ENCODE measurements at places on chromosomes 2 and 18.

- peak; percentile 75 for DNase-seq
These were observed at the start of gene ASXL3 for GRCh38 chr18:33577685-33578517. TSS of gene ASXL3 (plus strand) at chr18:33578219. CDS start at chr18:33578632, 413 bp downstream.

GRCh38 chr2:36616947-36617346, 19.0 kb upstream of the FEZ2 start:
- no peak for DNase-seq

GRCh38 chr2:107738266-107738665, 88.4 kb upstream of the RGPD4 start:
- no peak for DNase-seq

DNA sequence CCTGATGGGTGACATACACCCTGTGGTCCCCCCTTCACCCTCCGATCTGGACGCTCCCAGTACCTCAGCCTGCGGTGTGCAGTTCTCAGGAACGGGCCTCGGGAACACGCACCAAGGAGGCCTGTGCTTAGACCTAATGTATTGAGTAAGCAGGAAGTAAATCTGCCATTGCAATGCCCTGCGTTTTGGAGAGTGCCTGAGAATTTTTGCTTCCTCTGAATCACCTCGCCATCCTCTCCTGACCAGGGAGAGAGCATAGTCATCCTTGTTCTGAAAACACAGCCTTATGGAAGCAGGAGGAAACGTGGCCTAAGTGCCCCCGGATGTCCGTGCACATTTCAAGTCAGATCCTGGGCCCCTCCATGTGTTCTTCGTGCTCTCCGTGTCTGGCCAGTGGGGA, 272.2 kb downstream of the NDUFA10 start:
- no peak for DNase-seq

GRCh38 chr2:234981197-234982095, 29.6 kb downstream of the SH3BP4 start:
- peak; percentile 80 for DNase-seq

DNA sequence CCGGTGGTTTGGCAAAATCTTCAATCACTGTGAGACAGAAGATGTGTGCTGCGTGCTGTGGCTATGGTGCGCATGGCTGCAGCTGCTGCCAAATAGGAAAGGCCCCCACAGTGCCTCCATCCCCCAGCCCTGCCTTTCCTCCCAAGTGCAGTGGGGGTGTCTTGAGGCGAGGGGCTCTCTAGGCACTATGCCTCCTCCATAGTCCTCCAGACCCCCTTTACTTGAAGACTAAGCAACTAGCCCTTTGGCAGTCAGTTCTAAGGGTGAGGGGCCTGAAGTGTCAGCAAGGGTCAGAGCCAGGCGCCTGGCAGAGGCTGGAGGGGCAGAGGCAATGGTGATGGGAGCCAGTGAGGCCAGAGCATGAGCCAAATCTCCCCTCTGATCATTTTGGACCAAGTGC, 13.6 kb upstream of the TMEM185B start:
- no peak for DNase-seq

- no peak for DNase-seq
These were observed 311.9 kb upstream of the EPHA4 start for GRCh38 chr2:221883976-221884375.

DNA sequence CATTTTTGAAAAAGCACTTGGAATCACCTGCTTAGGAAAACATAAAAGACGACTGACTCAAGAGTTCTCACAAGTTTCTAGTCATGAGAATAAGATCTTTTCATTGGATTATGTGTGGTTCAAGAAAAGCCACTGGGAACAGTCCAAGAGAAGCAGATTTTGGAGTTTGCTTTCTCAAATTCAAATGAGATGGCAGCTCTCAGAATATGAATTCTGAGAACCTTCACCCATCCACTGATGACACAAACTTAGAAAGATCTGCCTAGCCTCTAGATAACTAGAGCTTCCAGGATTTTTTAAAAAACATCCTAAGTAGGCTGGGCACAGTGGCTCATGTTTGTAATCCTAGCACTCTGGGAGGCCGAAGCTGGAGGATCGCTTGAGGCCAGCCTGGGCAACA, 26.8 kb downstream of the MEX3C start:
- no peak for DNase-seq

- DNase-seq: no peak
These were observed 1.1 kb upstream of the ZNF513 start for GRCh38 chr2:27381577-27382181.

GRCh38 chr2:1617425-1618021, 126.8 kb downstream of the PXDN start:
- no peak for DNase-seq

- DNase-seq: no peak
These were observed 160.2 kb downstream of the PMAIP1 start for GRCh38 chr18:60060026-60060425.

DNA sequence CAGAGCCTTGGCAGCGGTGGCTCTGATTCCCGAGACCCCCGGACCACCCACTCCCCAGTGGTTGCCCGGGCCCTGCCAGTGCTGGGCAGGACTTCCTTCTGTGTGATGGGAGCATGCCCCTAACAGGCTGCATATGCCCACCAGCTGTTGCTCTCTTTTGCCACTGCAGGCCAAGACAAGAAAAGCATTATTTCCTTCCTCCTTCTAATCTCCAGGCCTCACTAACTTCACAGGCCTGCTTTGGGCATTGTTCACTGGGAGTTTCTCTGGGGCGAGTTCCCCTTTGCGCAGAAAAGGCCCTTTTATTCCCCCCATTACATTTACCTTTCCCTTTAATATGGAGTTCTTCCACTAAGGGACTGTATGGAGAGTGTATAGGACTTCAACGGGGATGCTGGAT, 249.1 kb upstream of the SIX2 start:
- DNase-seq: no peak

- DNase-seq: no peak
These were observed 32.1 kb upstream of the SLC66A3 start for GRCh38 chr2:11123001-11123809.

DNA sequence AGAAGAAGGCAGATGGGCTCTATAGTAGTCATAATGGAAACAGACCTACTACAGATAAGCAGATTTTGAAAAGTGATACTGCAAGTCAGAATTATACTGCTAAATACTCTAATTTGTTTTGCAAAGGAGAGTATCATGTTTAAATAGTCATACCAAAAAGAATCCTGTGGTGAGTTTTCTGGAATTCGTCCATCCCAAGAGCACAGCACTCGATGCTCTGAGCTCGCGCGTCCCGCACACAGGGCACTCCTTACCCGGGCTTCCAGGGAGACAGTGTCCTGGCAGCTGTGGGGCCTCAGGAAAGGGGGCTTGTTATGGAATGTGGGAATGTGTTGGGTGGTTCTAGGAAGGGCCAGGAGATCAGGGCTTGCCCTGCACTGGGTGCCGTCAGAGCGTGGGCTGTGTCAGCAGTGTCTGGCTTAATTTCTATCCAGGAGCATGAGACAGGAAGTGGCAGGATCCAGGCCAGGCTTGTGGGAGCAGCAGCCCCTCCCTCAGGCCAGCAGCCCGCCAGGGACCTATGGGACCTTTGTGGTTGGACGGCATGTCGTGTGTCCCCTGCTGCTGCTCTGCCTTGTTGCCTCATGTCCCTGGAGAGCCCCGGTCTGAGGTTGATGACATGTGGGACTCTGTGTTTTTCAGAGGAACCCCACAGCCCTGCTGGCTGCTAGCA, 193.2 kb upstream of the TPO start:
- DNase-seq: peak; percentile 38

DNA sequence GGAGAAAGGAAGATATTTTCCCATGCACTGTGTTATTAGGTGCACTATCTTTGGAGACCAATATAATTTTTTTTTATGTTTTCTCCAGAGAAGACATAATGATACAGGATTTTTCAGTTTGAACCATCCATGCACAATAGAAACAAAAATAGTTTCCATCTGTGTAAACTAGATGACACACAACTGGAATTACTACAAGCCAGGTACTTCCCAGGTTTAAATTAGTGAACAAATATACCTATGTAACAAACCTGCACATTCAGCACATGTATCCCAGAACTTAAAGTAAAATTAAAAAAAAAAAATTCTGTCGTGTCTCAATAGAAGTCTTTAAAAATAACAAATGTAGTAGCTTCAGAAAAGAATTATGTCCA, 1616.8 kb upstream of the ACVR2A start:
- DNase-seq: no peak

GRCh38 chr2:176079831-176080539, 3.8 kb downstream of the EVX2 start:
- DNase-seq: no peak

GRCh38 chr18:76805221-76805620, 17.1 kb upstream of the ZNF236 start:
- DNase-seq: no peak

GRCh38 chr18:36078751-36079529, 11.6 kb upstream of the RPRD1A start:
- DNase-seq: no peak

DNA sequence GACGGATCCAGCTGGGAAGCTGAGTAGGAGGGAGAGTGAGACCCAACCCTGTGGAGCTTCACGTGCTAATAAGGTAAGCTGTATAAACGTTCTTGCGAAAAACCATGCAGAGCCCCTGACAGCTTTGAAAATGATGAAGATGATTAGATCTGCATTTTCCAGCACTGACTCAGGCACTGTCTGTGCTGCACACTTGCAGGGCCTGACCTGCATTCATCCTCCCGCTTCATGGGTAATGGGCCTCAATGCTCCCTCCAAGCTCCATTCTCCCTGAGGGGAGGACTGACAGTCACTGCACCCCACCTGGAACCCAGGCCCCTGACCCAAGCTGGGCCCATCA, 205.4 kb downstream of the TMEM163 start:
- DNase-seq: no peak

GRCh38 chr18:23971097-23971440, 43.5 kb upstream of the TTC39C start:
- no peak for DNase-seq

GRCh38 chr18:32598144-32598543, 127.5 kb upstream of the GAREM1 start:
- DNase-seq: no peak

- DNase-seq: no peak
These were observed 19.0 kb downstream of the MTERF4 start for GRCh38 chr2:241083091-241083415.

GRCh38 chr2:151841047-151841424, 12.8 kb upstream of the ARL5A start:
- no peak for DNase-seq

DNA sequence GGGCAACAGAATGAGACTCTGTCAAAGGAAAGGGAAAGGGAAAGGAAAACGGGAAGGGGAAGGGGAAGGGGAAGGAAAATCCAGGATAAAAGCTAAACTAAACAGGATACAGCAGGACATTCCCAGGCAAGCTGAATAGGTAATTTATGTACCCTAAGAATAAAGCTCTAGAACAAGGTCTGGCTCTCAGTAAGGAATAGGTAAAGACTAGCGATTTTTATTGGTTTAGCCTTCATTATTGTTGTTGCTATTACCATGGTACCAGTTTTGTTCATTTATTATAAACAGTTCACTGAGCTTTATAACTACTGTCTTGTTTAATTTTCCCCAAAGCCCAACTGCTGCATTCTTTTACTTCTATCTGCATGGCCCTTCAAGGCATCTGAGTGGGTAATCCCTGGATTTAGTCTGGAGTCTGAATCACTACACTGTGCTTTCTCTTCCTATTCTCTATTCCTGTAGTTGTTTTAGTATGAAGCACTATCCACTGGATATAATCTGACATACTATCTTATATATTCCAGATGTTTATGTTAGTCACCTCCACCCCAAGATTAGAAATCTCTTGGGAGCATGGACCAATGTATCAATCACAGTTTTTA, 127.1 kb upstream of the TANK start:
- DNase-seq: no peak
